ENCODE measurements at places on chromosomes 3 and 15.

GRCh38 chr3:100730524-100730923 lies 21.2 kb downstream of the TFG start:
- DNase-seq, result no peak

- DNase-seq, result no peak
Observed at GRCh38 chr3:113018536-113019181, 27.9 kb downstream of the GTPBP8 start.

DNA sequence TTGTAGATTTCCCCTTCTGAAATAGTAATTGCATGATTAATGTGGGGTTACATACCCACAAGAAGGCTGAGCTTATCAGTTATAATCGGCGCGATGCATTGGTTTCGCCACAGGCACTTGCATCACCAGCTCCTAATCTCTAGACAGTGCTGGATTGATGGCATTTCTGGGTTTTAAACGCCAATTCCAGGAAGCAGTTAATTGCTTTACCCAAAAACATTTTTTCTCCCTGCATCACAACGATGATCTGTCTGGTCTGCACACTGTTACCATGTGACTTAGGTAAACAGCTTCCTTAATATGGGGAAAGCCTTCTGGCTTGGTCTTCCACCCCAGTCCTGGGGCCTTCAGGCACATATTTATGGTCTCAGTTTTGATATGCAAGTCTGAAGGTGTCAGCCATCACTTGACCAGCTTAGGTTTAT lies 70.0 kb upstream of the HEG1 start:
- DNase-seq, result no peak

DNA sequence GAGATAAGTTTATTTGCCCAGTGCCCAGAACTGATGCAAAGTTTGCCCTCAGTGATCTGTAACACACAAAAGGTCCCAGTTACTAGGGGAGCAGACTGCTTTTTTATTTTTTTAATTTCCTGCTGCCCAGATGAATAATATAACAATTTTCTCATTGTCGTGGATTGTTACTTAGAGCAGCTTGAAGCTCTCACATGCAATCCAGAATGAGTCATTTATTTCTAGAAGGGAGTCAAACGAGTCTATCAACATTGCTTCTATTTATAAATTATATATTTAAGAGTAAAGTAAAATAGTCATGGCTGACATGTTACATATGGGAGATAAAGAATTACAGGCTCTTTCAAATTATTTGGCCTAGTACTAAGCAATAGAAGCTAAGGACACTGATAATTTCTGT lies 41.3 kb downstream of the MEIS2 start:
- peak; percentile 40 for DNase-seq

- DNase-seq, result no peak
Observed at GRCh38 chr3:4533489-4534443, 40.6 kb downstream of the ITPR1 start.

DNA sequence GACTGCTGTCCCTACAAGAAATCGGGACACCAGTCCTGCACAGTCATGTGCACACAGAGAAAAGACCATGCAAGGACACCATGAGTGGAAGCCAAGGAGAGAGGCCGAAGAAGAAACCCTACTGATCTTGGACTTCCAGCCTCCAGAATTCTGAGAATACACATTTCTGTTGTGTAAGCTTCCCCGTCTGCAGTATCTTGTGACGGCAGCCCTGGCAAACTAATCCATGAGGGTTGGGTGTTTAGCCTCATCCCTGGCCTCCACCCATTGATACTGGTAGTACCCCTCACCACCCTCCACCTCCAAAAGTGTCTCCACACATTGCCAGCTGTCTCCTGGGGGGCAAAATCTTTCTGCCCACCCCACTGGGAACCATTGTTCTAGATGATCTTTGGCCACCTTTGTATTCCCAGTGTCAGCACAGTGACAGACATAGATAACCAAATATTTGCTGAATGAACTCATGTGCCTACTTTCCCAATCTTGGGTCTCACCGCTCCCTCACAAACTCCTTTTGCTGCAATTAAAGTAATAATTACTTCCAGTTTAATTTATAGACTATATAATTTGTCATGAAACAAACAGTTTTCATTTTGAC lies 83.8 kb downstream of the RAD18 start:
- DNase-seq, result no peak

Measured in NCI-H69 (cell line).